Mesenteric fat pad (tissue), 1 donor: ENCODE measurements at places on chromosomes 11 and 22. TPM values are rescaled to one million over a fixed set of nuclear protein-coding genes. Genes with fewer than 3 reads are reported as not detected.

GRCh38 chr11:70040869-70041501 is 37.1 kb upstream of the ANO1 start:
- no peak for DNase-seq

DNA sequence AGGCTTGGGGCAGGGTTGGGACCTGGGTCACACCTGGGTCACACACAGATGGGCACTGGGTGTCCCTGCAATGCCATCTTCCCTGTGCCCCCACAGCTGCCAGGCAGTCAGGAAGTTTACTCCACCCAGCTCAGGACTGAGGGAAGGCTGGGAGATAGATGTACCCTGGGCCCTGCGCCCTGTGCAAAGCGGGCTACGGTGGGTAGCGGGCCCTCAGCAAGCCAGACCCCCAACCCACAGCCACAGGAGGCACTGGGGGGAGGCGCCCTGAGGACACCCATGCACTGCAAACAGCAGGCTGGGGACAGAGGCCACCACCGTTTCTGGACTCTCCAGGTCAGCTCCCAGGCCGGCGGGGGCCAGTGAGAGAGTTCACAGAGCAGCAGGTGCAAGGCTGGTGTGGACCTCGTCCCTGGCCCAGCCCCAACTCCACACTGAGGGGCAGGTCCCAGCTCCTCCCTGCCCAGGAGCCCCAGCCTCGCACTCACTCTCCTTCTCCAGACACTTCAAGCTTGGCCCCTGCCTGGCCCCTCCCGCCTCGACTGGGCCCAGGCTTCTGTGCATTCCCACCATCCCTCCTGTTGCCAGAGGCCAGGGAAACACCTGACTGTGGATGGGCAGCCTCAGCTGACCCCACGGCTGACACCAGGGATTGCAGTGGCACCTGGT is 4.9 kb downstream of the DUSP8 start:
- no peak for DNase-seq

DNA sequence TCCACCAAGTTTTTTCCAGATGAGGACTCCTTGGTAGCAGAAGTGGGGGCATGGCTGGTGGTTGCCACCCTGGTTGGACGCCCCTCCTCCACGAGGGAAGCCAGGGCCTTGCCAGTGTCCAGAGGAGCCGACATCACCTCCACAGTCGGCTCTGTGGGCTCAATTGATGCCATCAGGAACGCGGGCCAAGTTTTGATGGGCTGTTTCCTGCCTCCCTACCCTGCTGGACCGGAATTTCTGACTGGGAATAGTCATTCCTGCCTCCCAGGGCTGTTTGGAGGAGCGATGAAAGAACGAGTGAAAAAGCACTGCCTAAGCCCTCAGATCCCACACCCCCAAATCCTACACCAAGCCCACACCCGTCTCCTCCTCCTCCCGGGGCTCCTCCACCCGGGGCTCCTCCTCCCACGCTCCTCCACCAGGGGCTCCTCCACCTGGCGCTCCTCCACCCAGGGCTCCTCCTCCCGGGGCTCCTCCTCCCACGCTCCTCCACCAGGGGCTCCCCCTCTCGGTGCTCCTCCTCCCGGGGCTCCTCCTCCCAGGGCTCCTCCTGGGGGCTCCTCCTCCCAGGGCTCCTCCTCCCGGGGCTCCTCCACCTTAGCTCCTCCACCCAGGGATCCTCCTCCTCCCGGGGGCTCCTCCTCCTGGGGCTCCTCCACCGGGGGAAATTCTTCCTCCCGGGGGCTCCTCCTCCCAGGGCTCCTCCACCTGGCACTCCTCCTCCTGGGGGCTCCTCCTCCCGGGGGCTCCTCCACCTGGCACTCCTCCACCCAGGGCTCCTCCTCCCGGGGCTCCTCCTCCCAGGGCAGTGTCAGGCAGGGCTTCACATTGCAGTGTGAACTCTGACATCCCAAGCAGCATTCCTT is 10.0 kb upstream of the PRR5 start:
- no peak for DNase-seq

DNA sequence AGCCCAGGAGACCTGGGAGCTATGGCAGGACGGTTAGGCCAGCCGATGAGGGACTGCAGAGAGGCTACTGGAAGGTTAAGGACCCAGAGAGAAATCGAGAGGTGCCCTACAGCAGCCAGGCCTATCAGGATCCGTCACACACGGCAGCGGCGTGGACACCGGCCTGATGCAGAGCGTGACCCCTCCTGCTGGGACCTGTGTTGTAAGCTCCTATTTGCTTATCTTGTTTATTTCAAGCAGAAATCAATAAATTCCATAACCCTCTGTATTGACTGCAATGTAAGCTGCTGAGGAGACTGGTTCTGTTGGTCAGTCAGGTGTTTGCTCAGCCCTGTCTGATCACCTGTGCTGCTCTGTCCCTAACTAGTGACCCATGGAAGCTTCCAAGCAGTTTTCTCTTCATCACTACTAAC is 39.9 kb downstream of the PPP2R1B start:
- no peak for DNase-seq

DNA sequence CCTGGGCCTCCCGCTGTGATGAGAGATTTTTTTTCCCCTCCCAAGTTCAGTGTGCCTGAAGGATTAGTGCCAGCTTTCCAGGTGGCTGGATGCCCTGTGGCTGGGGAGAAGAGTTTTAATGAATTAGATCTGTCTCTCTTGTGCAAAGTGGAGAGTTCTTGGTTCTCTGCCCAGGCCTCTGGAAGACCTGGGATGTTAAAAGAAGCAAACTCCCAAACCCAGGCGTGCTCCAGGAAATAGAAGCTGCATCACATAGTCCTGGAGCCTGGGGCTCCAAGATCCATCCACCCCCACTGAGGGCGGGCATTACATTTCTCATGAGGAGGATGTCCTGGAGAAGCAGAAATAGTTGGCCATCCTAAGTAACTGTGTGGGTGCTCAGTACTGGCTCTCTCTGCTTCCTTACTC is 30.6 kb downstream of the SDHAF2 start:
- DNase-seq: no peak

DNA sequence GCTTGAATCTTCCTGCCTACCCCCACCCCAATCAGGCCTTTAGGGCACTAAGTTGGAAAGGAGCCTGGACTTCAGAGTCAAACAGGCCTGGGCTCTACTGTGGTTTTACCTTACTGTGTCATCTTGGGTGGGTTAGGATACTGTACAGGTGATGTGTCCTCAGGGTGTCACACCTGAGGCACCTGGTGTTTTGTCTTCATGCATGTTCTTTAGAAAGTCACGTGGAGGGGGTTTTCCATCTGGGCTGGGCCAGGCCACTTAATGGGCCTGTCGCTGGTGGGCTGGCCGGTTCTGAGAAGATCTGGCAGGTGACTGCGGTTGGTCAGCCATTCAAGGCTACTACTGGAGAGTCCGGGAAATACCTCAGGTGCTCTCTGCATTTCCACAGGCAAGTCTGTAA is 92.6 kb downstream of the SWAP70 start:
- no peak for DNase-seq

DNA sequence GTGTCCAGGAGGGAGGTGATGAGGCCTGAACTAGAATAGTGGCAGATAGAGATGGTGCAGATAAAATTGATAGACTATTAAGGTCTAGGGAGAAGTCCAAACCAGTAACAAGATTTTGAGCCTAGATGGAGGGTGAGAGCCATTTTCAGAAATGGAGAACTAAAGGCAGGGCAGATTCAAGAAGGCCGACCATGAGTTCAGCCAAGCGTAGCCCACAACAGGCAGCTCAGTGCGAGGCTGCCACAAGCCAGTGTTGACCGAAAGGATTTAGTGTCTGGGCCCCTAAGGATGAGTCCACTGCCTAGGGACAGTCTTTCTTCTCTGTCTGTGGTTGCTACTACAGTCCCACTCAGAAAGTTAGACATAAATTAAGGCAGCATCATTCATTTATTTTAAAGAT is 51.7 kb downstream of the PPP2R1B start:
- DNase-seq: no peak

DNA sequence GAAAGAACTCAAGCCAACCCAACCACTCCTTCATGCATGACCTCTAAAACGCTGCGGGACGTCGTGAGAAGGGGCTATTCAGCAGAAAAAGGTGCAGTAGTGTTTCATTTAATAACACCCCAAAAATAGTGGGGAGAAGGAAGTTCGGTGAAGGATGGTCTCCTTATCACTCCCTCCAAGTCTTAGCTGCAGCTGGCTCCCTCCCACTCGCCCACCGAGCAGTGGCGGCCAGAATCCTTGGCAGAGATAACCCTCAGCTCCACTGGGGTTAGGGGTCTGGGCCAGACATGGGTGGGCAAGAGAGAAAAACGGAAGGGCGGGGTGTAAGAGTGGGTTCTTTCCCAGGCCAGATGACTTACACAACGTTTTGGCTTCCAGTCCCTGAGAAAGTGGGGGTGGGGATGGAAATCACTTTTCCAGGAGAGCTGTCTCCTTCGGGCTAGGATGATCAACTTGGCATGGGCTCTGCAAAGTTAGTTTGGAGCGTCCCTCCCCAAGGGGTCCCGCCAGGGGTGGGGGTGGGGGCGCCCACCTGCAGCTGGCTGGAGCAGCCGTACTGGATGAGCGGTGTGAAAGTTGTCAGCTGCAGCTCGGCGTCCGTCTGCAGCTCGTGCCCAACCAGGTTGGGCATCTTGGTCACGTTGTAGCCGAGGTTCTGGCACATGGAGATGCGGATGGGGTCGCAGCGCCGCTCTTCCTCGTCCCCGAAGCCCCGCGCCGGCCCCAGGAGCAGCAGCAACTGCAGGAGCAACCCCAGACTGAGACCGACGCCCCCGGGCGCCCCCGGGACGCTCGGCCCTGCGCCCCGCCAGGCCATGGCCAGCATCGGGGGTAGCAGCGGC is 705 bp downstream of the FZD4 start:
- DNase-seq: no peak

DNA sequence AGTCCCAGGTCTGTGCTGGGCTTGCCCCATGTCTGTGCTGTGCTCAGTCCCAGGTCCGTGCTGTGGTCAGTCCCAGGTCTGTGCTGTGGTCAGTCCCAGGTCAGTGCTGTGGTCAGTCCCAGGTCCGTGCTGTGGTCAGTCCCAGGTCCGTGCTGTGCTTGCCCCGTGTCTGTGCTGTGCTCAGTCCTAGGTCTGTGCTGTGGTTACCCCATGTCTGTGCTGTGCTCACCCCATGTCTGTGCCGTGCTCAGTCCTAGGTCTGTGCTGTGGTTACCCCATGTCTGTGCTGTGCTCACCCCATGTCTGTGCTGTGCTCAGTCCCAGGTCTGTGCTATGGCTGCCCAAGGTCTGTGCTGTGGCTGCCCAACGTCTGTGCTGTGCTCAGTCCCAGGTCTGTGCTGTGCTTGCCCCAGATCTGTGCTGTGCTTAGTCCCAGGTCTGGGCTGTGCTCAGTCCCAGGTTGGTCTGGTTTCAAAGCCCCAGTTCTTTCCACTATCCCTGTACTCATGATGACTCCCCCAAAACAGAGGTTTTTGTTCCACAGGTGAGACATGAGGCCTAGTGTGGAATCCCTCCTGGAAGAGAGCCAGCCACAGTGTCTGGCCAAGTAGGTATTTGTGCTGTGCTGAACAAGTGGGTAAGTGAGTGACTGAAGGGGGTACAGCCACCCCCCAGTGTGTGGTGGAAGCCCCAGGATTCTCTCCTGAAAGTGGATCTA is 34.8 kb downstream of the IRAG1 start:
- DNase-seq: no peak

DNA sequence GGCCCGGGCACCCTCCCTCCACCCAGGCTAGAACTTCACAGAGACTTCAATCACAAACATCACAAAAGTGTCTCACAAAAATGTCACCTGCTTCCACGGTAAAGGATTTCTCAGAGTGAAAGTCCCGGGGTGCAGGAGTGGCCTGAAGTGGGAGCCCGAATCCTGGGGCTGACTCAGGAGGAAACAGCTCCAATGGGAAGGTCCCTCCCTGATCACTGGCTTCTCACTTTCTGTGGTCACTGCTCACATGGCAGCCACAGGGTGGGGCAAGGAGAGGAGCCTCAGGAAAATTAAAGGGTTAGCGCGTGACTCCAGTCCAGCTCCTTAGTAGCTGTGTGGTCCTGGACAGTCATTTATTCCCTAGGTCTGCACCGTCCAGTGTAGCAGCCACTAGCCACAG is 564.5 kb upstream of the B3GAT1 start:
- no peak for DNase-seq

GRCh38 chr11:41720761-41721160 is 261.3 kb upstream of the LRRC4C start:
- DNase-seq: no peak

- DNase-seq: no peak
Observed at GRCh38 chr11:74139151-74139918, 31.5 kb downstream of the C2CD3 start.

DNA sequence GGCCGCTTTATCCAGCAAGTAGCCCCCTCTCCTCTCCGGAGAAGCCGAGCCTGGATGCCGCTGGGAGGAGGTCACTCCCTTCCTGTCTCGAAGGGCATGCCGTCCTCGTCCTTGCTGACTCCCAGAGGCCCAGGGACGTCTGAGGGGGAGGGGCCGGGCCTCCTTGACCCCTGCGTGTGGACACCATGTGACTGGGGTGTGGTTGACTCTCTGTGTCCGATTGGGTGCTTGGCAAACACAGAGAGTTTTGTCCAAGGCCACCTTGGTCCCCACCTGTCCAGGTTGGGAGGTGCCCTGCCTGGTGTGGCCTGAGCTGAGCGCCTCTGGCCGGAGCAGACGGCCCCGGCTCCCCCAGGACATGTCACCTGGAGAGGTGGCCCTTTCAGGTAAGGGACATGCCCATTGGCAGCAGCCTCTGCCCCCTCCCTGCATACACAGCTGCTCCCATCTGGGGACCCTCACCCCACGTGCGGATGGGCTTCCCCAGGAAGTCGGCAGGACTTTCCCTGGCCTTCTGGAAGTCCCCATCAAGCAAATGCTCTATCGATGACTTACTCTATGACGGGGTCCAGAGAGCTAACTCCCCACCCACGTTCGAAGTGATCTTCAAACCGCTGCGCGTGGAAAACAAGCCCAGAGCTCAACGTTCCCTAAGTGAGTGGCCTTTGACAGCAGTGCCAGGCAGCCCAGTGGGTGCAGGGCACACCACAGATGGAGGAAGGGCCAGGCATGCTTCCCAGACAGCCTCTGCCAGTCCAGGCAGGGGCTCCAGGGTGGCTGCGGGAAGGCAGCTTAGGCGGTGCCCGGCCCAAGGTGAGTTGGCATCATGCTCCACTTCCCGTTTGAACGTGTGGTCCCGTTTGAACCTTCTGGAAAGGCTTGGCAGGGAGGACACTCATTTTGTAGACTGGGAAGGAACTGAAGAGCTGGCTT is at the start of gene SMIM38:
Gene SMIM38, plus strand, starts transcription at position 634 of the 933 bp plus-strand sequence. CDS start 1,912 bp downstream, outside the sequence.
- peak; percentile 82 for DNase-seq

GRCh38 chr11:106988151-106989077 is 29.9 kb downstream of the GUCY1A2 start:
- DNase-seq: no peak

Gene CFAP300
- total RNA-seq: 3.0 TPM

Gene C11orf58
- total RNA-seq: 93.9 TPM

Gene APLNR
- total RNA-seq: 13.7 TPM

Gene SCUBE2
- 29.2 TPM for total RNA-seq

Gene LMNTD2
- total RNA-seq: 0.87 TPM

Gene C11orf86
- 0.64 TPM for total RNA-seq
